ENCODE measurements at places on chromosomes 12 and 14. TPM values are rescaled to one million over a fixed set of nuclear protein-coding genes. Genes with fewer than 3 reads are reported as not detected.

DNA sequence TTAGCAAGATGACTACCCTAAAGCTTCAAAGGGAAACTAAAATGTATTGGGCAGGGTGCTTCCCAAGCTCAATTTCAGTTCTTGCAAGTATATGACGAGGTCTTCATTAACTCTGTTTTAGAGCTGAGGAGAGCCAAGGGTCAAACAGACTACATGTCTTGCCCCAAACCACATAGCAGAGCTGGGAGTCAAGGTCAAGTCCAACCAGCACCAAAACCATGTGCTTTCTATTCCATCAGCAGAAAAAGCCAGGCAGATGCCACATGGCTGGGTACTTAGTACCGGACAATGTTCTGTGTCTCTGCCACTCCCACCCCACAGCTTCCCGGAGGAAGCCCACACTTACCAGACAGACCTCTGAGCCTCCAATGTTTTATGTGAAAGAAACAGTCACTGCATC, 17.6 kb downstream of the NID2 start:
- H3K27ac ChIP-seq = no peak overlapping the region
- H3K4me1 ChIP-seq = peaks cover 32% of the 10 kb centered on the region
- H3K27me3 ChIP-seq = no peaks in the 10 kb centered on the region
- no peak overlapping the region for H3K4me3 ChIP-seq
- peaks cover 12% of the 10 kb centered on the region for H3K36me3 ChIP-seq

Gene CNTN1
- 0.13 TPM for polyA plus RNA-seq

GRCh38 chr12:94140556-94140955, 7.8 kb upstream of the PLXNC1 start:
- H3K27ac ChIP-seq = no peak overlapping the region
- no peaks in the 10 kb centered on the region for H3K27me3 ChIP-seq
- peak; percentile 58 for DNase-seq
- H3K36me3 ChIP-seq = no peaks in the 10 kb centered on the region
- peaks cover 8% of the 10 kb centered on the region for H3K4me1 ChIP-seq

- H3K36me3 ChIP-seq = no peaks in the 10 kb centered on the region
- no peak overlapping the region for H3K4me3 ChIP-seq
These were observed 122.8 kb downstream of the VRK1 start for GRCh38 chr14:96920023-96920422.

DNA sequence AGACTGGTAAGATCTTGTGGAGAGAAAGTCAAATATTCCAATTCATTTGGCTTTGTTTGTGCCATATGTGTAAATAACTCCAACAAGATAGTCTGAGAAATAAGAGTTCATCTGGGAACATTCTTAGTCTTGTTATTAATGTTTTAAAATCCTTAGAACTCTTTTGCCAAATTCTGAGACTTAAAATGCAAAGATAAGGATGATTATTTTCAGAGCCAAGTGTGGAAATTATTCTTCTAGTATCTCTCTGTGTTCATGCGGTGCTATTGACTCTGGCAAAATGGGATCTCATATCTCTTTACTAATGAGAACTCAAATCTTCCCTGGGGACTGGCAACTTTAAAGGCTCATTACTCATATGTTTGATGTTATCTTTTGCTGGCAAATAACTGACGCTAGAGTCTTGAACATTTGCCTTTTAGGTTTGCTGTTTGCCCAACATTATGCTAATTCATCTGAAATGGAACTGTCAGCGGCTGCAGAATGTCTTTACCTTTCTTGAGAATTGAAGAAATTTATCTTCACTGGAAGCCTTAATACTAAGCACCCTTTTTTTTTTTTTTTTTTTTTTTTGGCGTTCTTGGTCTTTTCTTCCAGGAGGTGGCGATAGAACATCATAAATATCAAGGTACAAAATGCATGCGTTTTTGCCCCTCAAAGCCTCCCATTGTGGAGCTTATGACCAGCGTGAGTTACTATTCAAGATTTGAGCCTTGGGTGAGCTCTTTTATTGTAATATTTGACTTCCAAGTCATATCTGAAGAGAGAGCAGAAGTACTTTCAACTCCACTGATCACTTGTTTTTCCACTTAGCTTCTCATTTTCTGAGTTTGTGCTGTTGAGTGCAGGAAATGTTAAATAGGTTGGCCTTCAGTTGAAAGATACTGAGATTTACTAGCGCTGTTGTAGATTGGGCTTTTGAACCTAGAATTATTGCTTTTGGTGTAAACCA, 86.5 kb downstream of the CAND1 start:
- H3K27me3 ChIP-seq = no peaks in the 10 kb centered on the region
- DNase-seq = peak; percentile 40
- no peaks in the 10 kb centered on the region for H3K36me3 ChIP-seq
- H3K4me1 ChIP-seq = 0 out of 2 replicates have a peak, but pooled peaks cover 4% of the 10 kb centered on the region
- no peak overlapping the region for H3K27ac ChIP-seq
- H3K4me3 ChIP-seq = no peak overlapping the region

DNA sequence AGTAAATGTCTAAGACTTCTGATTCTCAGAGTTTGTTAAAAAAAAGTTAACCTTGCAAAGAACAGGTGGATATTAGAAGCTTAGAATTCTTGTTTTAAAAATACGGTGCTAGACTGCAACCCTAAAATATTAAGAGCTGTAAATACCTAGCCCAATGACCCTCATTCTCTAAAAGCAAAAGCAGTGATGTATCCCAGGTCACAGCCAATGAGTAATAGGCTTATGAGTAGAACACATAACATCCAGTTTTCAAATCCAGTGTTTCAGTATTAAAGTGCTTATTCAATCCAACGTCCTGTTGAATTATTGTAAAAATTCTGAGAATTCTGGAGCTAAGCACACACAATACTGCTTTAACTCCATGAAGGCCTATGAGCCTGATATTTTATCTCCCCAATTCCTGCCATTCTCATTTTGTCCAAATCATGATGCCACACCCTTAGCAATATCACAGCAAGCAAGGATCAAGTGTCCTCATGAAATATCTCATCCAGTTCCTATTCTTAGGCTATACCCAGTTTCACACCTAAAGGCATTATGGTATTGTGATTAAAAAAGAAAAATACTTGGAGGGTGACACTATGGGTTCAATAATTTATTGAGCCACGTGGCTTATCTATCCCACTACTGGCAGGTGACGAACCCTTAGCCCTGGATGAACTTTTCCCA, 15.3 kb upstream of the ARID4A start:
- H3K4me1 ChIP-seq = peaks cover 16% of the 10 kb centered on the region
- no peak for DNase-seq
- H3K36me3 ChIP-seq = peaks cover 57% of the 10 kb centered on the region

GRCh38 chr12:100897240-100897639, 102.7 kb downstream of the ANO4 start:
- H3K4me3 ChIP-seq = no peak overlapping the region
- DNase-seq = no peak
- H3K27me3 ChIP-seq = no peaks in the 10 kb centered on the region
- no peak overlapping the region for H3K27ac ChIP-seq

Gene STYK1
- polyA plus RNA-seq = not detected

Gene TEX22
- polyA plus RNA-seq = 0.26 TPM

Gene CLEC4D
- not detected for polyA plus RNA-seq

DNA sequence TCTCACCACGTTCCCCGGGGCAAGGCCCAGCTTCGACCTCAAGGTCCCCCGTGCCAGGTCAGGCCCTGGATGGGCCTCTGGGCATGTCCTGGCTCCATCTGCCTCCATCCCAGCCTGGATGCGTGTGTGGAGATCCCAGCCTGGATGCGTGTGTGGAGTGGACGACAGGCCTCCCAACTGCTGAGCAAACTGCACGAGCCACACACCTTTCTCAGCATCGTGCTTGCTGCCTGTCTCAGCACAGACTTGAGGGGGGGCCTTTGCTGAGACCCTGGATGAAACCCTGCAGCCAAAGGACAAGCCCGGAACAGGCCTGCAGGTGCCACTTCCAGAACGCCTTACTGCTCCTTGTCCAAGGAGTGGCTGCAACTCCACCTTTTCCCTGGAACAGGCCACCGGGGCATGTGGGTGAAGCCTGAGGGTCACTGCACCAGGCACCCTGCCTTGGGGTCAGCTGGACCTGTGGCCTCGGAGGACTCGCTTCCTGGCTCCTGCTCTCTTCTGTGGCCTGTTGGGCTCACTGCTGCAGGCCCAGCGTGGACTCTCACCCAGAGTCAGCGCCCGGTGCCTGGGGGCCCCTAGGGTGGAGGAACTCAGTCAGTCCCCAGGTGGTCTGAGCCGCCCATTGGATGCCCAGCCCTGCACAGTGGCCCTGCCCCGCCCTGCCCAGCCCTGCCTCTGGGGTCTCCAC, 176.0 kb downstream of the KIF26A start:
- DNase-seq = no peak
- no peaks in the 10 kb centered on the region for H3K27me3 ChIP-seq
- no peak overlapping the region for H3K4me3 ChIP-seq
- no peaks in the 10 kb centered on the region for H3K36me3 ChIP-seq
- H3K4me1 ChIP-seq = no peaks in the 10 kb centered on the region
- H3K27ac ChIP-seq = no peak overlapping the region

- no peaks in the 10 kb centered on the region for H3K4me1 ChIP-seq
- peak; percentile 34 for DNase-seq
- no peak overlapping the region for H3K27ac ChIP-seq
- no peaks in the 10 kb centered on the region for H3K27me3 ChIP-seq
These were observed 32.6 kb downstream of the PAPLN start for GRCh38 chr14:73269729-73270531.

DNA sequence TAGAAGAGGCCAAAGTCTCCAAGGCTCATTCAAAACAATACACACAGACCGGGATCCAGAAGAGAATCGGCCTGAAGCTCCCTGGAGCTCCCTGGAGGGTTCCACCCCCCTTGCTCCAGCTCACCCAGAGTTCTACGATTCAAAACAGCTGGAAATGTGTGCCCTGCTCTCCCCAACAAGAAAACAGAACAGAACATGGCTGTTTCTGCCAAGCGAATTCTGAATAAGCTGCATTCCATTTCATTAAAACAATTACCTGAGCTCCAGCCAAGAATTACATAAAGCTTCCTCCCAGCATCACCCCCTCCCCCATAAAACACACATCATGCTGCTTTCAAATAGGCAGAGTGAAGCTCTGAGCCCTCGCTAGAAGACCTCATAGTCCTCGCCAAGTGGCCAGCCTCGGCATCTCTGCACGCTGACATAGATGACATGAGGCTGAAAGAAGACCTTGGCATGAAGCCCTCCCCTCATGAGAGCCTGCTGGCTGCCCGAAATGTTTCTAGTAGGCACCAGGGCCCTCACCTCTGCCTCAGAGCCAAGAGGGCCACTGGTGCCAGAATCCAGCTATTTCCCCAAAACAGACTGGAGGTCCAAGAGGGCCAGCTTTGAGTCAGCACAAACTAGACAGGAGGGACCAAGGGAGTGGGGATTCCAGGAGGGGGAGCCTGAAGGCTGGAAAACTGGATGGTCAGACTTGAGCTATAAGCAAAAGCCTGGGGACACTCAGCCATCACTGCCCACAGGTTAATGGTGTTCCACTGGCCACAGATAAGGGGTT, 8.3 kb downstream of the PXN start:
- H3K4me3 ChIP-seq = peak overlapping the region; percentile 36
- H3K4me1 ChIP-seq = peaks cover 41% of the 10 kb centered on the region
- DNase-seq = peak; percentile 54

Data from SK-N-SH (cell line).